ENCODE measurements at places on chromosomes 3 and 15. TPM values are rescaled to one million over a fixed set of nuclear protein-coding genes. Genes with fewer than 3 reads are reported as not detected.

The GOLGA6A gene
- total RNA-seq: 0.28 TPM

The GOLGA6L7 gene
- not detected for total RNA-seq

The KCNMB3 gene
- total RNA-seq: 3.2 TPM

The ZMYND10 gene
- total RNA-seq: 54.1 TPM

The UBAP1L gene
- total RNA-seq: 5.8 TPM

The HESX1 gene
- total RNA-seq: 2.7 TPM

The LRRC34 gene
- total RNA-seq: 14.1 TPM

The RASGRP1 gene
- 4.0 TPM for total RNA-seq

The DNASE1L3 gene
- total RNA-seq: 3.7 TPM

The PAQR5 gene
- 5.3 TPM for total RNA-seq

Data from spinal cord (tissue), 10 donors.